ENCODE measurements at places on chromosomes 3 and 15.

- DNase-seq: no peak
Measured at GRCh38 chr3:105608623-105609022, 241.9 kb downstream of the ALCAM start.

- DNase-seq: peak; percentile 38
Measured at GRCh38 chr15:56325186-56325585, 40.0 kb upstream of the TEX9 start.

- DNase-seq: peak; percentile 83
Measured at GRCh38 chr3:95923496-95924210, 890.7 kb upstream of the EPHA6 start.

DNA sequence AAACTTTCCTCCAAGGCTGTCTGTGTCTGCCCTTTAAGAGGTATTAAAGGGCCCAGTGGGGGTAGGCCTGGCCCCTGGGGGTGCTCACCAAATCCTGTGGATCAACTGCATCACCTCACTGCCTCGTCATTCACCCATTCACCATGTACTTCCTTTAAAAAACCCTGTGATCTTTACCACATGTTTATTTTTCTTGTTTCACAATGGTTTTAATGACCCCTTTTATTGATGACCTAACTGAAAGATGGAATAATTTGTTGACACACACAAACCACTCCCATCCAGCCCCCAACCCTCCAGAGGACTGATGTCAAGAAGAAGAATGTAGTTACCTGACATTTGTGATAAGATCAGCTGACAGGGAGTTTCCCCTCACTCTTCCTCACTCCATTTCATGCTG lies 40.8 kb downstream of the KCNAB1 start:
- no peak for DNase-seq

GRCh38 chr3:135982922-135983581 lies 17.5 kb downstream of the PPP2R3A start:
- peak; percentile 60 for DNase-seq

- DNase-seq: no peak
Measured at GRCh38 chr3:50155491-50155878, 361 bp downstream of the SEMA3F start.

DNA sequence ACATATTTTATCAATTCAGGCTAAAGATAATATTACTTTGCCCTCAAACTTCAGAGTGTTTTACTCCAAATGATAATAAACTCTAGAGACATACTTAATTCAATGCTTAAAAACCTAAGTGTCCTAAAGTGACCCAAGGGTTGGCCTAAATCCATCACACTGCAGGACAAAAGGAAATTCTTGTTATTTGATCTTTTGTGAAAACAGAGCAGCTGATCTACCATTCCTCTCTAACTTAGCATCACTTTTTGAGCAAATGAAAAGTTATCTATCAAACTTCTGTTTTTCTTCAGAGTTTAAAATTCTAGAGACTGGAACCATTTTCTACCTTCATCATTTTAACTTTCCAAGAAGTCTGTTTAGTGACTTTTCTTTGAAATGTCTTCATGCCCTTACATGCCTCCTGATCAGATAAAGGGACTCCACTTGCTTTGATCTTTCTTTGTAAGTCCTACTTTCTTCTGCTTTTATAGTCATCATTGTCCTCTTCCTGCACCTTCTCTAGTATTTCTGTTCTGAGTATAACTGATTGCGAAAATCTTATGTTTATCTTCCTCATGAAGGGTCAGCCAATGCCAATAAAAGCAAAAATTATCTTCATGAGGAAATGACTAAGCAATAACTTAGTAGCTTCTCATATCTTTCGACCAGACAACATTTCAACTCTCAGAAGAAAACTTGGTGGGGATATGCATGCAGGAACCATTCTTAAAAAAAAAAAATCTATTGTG lies 378.7 kb upstream of the TGFBR2 start:
- DNase-seq: peak; percentile 39

- no peak for DNase-seq
Measured at GRCh38 chr3:44136421-44136820, 105.3 kb upstream of the TOPAZ1 start.

GRCh38 chr3:106533093-106533787 lies 664.4 kb upstream of the CBLB start:
- no peak for DNase-seq

DNA sequence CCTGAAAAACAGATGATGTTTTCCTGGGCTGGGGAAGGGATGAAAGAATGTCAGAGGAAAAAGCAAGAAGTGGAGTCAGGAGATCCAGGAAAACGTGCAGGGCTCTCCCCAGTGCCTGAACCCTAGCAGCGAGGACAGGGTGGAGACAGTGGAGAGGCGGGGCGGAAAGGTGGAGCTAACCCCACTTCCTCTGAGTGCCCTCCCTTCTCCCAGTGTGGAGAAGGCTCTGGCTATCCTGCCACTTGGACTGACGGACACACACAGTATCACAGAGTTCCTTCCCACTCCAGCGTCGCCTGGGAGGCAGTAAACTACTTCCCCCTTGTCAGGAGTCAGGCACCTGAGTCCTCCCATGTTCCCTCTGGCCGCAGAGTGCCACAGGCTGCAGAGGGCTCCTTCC lies 125.3 kb upstream of the CHRNA7 start:
- DNase-seq: no peak

DNA sequence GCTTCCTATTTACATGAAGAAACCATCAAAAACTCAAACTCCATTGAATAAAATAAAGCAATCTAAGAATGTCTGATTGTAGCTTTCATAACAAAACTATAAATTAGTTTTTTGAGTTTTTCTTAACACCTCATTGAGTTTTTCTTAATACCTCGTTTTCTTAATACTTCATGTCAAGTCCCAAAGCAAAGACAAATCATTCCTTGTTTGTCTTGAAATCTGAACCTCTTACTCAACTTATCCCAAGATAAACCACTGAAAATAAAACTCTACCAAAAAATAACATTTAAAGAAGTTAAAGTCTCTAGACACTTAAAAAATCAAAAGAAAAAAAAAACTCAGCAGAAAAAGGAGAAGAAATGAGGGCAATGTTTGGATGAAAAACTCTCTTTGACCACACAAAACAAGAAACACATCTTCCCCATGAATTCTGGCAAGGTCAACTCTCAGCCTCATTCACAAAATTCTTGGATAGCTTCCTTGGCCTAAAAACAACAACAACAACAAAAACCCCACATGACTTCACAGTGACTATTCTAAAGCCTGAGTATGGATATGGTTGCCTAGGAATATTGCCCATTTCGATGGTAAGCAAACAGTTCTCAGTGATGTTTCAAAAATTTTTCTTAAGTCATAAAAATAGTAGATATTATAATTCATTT lies 38.2 kb downstream of the TMCC1 start:
- peak; percentile 69 for DNase-seq

- no peak for DNase-seq
Measured at GRCh38 chr3:81502236-81502635, 259.2 kb downstream of the GBE1 start.

DNA sequence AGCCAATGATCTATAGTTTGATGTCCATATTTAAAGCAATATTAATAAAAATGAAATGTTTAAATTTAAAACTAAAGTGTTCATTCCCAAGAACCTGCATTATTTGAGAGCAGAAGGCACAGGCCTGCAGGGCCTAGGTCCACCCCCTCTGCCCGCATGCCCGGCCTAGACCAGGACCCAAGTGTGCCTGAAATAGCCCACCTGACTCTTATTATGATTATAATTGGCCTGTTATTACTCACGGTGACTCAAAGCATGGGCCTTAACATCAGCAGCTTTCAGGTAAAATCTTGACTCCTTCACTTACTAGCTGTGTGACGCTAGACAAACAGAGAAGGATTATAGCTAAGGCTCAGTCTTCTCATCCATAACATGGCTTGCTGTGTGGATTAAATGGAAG lies 128.8 kb downstream of the PLCL2 start:
- DNase-seq: no peak

DNA sequence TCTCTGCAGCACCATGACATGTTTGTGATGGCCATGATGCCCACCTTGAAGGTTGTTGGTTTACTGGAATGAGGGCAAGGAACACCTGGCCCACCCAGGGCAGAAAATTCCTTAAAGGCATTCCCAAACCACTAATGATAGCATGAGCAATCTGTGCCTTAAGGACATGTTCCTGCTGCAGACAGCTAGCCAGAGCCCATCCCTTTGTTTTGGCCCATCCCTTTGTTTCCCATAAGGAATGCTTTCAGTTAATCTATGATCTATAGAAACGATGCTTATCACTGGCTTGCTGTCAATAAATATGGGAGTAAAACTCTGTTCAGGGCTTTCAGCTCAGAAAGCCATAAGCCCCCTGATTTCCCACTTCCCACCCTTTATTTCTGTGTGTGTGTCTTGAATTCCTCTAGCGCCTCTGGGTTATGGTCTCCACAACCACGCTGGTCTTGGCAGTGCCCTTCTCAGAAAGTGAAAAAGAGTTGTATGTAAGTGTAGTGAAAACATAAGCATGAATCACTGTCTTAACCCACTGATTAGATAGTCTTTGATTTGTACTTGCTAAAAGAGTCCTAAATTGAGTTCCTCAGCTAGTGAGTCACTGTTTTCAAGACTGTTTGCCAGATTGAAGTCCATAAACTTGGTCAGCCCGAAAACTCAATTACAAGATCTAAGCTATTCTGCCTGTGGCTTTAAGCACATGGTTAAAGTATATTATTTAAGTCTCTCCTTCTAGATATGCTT lies 19.0 kb upstream of the CCR2 start:
- DNase-seq: no peak

DNA sequence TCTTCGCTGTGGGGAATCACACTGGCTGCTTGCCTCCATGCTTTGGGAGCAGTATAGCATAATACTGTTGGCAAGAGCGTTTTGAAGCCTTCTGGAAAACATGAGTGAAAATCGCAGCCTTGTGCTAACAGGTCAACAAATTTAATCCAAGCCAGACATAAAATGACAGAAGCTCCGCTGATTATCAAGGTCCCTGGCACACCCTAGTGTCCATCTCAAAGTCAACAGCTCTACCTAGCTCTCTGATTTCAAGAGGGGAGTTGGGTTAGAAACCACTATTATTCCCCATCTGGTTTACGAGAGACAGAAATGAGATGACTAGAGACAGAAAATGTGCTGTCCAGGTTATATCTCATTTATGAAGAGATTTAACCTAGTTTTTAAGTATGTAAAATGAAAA lies 73.6 kb upstream of the MDFIC2 start:
- no peak for DNase-seq

GRCh38 chr3:82087958-82088357 lies 326.5 kb upstream of the GBE1 start:
- peak; percentile 75 for DNase-seq

- DNase-seq: peak; percentile 38
Measured at GRCh38 chr3:147191795-147192385, 214.5 kb downstream of the ZIC4 start.

DNA sequence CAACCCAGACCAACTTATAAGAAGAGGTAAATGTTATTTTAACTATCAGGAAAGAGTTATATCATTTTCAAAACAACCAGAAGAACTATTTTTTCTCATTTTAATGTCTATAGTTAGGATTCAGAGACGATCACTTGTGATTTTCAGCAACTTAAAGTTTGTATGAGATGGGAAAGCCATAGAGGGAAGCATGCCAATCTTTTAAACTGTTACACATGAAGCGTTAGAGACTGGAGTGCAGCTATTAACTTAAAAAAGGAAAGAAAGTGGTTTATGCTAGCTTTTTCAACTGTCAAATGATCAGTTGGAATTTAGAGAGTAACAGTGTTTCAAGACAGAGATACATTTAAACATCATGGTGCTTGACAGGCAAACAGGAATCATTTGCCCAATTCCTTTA lies 91.7 kb upstream of the LPP start:
- no peak for DNase-seq

GRCh38 chr3:56813653-56813960 lies 11.9 kb upstream of the ARHGEF3 start:
- DNase-seq: no peak

- peak; percentile 58 for DNase-seq
Measured at GRCh38 chr3:106130384-106131198, 261.8 kb upstream of the CBLB start.

DNA sequence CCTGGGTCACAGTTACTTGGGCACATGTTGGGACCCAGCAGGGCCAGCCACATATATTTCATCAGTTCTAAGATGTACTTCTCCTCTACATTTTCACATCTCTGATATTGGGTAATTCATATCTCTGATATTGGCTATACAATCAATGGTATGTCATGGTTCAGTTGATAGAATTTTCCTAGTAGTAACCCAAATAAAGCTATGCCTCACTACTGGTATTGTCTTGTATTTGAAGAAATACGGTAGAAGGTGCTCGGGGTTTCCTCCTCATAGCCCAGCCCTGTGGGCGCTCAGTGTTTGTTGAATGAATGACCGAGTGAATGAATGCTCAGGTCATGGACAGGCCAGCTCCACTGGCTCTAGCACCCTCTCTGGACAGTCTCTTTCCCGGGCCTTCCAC lies 94.1 kb downstream of the RAB11A start:
- no peak for DNase-seq

- no peak for DNase-seq
Measured at GRCh38 chr3:134155446-134155845, 95.2 kb downstream of the RYK start.

GRCh38 chr3:61669203-61669602 lies 107.8 kb downstream of the PTPRG start:
- no peak for DNase-seq

DNA sequence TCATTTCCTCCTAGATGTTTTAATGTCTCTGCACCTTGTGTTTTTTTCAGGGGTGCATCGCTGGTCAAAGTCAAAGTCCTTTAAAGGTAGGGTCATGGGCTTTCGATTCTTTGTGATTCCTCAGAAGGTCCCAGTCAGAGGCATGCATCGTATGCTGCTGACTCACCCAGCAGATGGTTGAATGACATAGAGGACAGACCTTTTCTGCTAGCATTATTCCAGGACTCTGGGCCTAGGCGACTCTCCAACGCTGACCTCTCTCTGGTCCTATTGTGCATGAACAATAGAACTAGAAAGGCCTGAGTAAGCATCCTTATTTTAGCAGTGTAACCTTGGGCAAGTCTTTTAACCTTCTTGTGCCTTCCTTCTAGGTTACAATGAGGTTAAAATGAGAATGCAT lies 75.9 kb downstream of the DGKG start:
- DNase-seq: no peak

DNA sequence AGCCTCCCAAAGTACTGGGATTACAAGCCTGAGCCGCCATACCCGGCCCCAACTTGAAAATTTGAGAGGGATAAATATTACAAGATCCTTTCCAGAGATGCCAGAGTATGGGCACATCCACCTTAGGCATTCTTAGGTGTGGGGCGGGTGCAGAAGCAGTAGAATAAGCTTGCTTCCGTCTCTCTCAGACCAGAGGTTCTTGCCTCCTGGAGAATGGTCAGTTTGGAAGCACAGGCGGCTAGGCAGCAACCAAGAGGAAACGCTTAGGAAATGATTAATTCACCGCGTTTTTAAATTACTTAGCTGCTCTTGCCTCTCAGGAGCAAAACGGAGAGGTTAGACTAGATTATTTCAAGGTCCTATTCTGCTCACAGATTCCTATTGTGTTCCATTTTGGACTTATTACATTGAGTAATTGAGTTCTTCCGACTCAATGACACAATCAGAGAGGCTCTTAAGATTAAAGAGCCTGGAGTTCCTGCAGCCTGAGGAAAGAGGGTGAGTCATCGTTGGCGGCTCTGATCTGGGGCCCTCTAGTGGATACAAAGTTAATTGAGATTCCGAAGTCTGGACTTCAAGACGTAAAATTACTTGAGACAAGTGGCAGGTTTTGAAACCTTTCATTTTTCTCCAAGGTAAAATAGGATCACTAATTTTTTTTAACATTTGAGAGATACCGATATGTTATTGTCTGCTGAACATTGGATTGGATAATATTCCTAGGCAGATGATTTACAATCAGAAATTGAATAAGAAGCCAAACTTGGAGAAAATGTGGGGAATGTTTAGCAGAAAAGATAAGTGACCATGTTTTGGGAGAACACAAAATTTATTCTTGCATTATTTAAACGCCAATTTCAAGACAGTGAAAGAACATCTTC lies 5.8 kb upstream of the TOPAZ1 start:
- DNase-seq: peak; percentile 87

- no peak for DNase-seq
Measured at GRCh38 chr15:39585871-39586301, 5.0 kb downstream of the THBS1 start.

Measured in AG08395 (cell line).